ENCODE measurements at places on chromosomes 7 and 10.
A peak's percentile ranks its signal among the peaks of the same experiment; 100 is the strongest.

DNA sequence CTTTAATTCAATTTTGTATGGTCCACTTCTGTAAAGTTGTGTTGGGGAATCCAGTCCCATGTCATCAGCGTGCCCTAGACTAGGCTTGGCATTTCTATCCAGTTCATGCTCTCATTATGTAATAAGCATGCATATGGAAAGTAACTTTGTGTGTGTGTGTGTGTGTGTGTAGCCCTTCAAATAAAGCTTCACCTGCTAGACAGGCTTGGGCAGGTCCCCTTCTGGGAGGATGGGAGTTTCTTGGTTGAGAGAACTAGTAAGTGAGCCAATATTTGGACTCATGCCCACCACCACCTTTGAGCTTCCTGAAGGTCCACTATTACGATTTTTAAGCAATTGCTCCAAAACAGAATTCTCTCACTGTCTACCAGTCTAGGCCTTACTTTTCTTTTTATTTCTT is 6.9 kb downstream of the BZW2 start:
- no peak for DNase-seq

DNA sequence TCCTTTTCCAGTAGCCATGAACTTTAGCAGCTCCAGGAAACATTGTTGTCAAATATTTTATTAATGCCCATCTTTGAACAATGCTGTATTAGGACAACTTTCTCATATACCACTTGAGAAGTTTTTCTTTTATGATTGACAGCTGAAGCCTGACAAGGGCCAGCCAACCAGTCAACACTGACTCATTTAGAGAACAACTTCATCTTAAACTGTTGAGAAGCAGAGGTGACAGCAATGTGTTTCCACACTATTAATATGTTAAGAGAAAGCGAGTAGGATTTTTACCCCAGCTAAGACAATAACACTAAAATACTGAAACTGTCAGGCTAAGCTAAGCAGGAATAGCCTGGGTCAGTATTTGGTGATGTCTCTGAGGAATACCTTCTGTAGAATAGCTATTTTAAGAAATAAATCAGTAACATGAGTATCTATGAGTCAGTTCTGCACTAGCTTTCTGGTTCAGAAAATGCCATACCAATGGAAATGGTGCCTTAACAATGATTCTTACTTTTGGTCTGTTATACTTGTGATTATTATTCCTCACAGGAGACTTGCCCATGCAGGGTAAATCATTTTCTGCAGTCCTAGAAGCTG is 168.8 kb upstream of the POT1 start:
- DNase-seq: no peak

DNA sequence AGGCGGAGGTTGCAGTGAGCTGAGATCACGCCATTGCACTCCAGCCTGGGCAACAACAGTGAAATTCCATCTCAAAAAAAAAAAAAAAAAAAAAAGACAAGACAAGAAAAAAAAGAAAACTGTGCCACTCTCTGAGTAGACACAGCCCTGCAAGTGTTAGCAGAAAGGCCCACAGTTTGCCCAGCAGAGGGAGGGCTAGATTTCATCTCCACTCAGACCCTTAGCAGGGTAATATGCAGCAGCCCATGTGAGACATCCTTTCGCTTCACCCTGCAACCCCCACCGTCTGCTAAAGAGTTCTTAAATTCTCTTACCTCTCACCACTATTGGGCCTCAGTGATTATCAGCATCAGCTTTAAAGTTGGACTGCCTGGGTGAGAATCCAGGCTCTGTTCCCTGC is 38.2 kb downstream of the CTNNA3 start:
- no peak for DNase-seq

GRCh38 chr7:155193716-155194115 is 104.0 kb upstream of the INSIG1 start:
- no peak for DNase-seq

DNA sequence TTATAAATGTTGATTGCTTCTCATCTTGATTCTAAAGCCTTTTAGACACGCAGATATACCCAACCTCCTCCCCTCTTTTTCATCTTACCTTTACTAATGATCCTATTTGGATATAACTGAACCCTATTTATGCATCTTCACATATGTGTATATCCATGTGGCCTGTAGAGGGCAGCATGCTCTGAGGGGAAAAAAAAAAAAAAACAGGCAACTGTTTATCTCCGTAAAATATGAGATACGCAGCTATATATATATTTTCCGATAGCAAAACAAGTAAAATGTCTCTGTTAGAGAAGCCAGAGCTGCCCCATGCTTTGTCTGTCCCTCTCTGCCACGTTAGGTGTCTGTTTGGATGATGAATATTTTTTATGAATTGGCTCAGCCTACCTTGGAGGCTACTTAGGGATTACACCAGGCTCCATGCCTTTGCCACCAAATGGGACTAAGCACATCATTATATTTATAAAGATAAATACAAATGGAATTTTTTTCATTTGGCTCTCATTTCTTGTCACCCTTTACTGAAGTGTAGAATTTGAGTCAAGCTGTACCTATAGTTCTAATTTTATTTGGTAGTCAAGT is 174.8 kb upstream of the FZD1 start:
- DNase-seq: no peak

GRCh38 chr10:44936314-44936975 is 23.2 kb upstream of the RASSF4 start:
- no peak for DNase-seq

- DNase-seq: no peak
Observed at GRCh38 chr7:121307021-121307574, 21.7 kb upstream of the WNT16 start.

DNA sequence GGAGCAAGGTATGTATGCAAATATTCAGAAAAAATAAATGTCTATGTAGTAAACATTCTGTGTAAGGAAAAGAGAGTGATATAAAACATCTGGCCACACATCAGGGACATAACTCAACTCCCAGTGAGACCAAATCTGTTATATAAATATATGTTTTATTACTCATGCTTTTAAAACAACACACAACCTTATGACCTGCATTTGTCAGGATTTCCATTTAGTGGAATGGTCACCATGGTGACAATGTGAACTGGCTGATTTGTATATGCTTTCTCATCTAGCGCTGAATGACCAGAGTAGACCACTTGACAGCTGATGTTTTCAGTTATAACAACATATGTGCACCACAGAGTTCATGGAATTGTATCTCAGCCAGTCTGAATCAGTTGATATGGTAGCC is 551.7 kb downstream of the HTR7 start:
- no peak for DNase-seq

GRCh38 chr10:100482181-100482833 is 19.5 kb downstream of the WNT8B start:
- peak; percentile 10 for DNase-seq
